NCI-H748 treated with DMSO at 0.1 percent for 48 hours (cell line): ENCODE measurements at places on chromosomes 1 and 21.

GRCh38 chr1:15055736-15056415 is 97.7 kb upstream of the TMEM51 start:
- DNase-seq, result no peak

GRCh38 chr1:40224040-40224439 is 23.7 kb upstream of the TMCO2 start:
- DNase-seq, result no peak

GRCh38 chr1:30905916-30906620 is 2.5 kb downstream of the SDC3 start:
- no peak for DNase-seq

DNA sequence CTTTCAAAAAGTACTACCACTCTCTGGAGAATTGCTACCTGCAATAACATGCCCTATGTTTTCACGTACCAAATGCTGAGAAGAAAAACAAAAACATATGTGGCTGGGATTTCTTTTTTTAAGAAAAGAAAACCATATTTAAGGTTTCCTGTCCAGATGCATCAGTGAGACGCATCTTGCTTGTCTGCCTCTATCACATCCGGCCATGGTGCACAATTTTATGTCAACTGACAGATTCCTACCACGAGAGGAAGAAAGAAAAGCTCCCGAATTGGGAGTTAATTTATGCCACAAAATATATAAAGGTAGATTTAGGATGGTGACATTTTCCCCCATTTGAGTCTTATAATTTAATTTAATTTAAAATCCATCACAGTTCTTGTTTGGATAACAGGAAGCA is 62.3 kb upstream of the COL24A1 start:
- no peak for DNase-seq

DNA sequence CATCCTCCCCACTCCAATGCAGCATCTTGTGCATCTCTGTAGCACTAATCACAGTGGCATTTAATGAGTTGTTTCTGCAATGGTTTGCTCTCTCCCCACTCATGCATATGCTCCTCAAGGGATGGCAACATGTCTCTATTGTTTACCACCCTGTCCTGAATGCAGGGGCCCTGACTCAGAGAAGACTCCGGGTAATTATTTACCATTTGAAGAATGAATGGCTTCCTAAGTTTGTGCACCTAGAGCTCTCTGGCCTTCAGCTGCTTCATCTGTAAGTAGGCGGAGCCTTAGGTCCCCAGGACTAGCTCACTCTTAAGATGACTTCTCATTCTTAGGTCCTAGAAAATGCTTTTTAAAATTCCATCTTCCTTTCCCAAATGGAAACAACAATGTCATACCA is 63.7 kb upstream of the IGSF21 start:
- DNase-seq, result no peak

DNA sequence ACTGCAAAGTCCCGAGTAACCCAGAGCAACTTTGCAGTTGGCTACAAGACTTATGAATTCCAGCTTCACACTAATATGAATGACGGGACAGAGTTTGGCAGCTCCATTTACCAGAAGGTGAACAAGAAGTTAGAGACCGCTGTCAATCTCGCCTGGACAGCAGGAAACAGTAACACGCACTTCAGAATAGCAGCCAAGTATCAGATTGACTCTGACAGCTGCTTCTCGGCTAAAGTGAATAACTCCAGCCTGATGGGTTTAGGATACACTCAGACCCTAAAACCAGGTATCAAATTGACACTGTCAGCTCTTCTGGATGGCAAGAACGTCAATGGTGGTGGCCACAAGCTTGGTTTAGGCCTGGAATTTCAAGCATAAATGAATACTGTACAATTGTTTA is 66.8 kb downstream of the ACBD6 start:
- no peak for DNase-seq

DNA sequence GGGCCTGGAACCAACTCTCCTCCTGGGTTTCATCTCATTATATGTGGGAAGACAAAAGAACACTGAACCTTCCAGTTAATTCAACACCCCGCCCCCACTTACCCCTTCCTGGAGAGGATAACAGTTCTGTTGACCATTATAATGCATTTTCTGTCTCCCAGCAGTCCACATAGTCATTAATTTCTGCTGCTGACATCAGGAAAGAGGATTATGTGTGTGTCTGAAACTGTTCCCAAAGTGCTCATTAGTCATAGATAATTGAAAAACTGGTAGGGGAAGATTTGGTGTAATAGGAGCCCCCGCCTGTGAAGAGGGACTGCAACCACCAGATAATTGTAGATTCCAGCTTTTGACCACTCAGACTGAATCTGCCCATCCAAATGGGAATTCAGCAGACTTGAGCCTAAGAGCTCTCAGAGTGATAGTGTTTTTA is 208.7 kb downstream of the FGGY start:
- DNase-seq, result peak; percentile 76

GRCh38 chr1:115437196-115437595 is 99.1 kb upstream of the NGF start:
- peak; percentile 85 for DNase-seq

DNA sequence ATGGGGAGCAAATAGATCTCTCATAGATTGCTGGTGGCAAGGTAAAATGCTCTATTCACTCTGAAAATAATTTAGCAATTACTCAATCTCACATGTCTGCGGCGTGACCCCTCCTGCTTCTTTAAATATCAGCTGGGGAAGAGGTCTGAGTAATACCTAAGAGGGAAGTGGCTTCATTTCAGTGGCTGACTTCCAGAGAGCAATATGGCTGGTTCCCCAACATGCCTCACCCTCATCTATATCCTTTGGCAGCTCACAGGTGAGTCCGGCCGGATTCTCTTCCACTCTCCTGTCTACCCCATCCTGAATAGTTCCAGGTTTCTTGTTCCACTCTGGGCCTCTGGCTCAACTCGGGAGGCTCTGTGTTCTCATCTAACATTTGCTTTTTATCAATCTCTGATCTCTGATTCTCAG is at the start of gene SLAMF7:
Gene SLAMF7 (plus strand): TSS at position 150 of the 414 bp plus-strand sequence. CDS start 55 bp downstream, at position 205.
- DNase-seq, result no peak

DNA sequence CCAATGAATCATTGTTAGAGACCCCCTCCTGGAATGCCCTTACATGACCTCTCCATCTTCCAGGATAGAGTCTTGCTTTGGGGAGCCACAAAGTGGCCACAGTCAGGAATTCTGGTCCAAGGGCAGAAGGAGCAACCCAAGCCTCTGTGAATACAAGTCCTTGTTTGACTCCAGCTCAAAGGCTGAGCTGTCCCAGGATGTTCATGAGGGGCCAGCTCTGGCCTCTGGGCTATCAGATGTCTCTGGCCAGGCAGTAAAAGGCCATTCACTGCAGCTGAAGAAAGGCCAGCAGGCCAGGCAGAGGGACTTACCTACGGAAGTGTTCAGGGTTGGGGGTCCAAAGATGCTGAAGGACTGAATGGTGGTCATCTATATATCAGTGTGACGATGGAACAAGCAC is 98.3 kb upstream of the IPO9 start:
- no peak for DNase-seq

DNA sequence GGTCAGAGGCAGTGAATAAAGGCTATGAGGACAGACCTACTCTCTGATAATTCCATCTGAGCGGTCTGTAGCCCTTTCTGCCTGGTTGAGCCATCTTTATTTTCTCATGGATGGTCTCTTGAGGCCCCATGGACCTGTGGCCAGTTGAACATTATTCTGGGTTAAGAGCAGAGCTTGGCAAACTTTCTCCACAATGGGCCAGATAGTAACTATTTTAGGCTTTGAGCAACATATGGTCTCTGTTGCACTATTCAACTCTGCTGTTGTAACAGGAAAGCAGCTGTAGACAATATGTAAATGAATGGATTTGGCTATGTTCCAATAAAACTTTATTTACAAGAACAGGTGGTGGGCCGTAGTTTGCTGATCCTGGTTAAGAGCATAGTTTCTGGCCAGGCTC is 62.7 kb downstream of the KAZN start:
- DNase-seq, result no peak

DNA sequence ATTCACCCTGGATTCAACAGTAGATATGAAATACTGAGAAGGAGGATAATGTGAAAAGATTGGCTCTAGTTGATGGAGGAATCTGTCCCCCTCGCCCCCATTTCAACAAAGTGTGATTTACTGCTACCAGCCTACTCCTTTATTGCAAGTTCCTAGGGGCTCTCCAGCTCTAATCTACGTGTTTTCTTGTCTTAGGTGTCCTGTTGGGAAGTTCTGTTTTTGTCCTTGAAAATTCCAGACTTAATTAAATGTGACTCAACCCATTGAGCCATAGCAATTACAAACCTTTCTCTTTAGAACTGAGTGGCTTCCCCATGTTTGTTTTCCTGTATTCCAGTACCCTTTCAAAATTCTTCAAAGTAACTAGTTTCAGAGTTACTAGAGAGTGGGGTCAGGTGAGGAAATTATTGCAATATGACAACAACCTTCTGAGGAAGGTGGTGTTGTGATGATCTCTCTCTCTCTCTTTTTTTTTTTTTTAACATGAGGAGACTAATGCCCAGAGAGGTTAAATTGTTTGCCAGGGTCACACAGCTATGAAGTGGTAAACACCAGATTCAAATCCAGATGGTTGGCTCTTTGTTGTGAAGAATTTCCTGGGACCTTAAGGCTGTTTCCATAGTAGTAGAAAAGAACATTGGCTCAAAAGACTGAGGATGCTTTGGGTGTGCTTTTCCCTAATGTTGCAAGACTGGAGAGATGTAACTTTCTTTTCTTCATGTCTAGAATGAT is 3.5 kb downstream of the RGL1 start:
- DNase-seq, result no peak

DNA sequence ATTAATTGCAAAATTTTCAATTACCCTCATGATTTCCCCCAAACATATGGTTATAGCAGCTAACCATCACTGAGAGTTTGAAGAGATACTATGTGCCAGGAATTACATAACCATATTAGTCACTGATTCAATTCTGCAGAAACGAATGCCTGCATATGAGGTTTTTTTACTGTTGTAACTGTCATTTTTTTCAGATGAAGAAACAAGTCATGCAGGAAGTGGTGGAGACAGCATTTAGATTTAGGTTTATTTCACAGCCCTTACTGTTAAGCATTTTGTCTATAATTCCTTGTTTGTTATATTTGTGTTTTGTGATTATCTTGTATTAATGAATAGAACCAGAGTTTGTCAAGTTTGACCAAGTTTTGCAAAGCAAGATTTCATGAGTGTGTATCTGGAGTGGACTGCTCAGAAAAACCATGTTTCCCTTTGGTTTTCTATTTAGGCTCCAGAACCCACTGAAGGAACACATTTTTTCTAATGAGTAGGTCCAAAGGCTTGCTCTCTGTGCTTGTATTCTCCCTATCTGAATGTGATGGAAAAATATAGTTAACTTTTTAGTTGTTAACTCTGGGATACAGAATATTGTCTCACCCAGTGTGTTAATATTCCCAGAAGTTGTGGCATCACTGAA is 308.5 kb upstream of the ADAMTS5 start:
- DNase-seq, result no peak

DNA sequence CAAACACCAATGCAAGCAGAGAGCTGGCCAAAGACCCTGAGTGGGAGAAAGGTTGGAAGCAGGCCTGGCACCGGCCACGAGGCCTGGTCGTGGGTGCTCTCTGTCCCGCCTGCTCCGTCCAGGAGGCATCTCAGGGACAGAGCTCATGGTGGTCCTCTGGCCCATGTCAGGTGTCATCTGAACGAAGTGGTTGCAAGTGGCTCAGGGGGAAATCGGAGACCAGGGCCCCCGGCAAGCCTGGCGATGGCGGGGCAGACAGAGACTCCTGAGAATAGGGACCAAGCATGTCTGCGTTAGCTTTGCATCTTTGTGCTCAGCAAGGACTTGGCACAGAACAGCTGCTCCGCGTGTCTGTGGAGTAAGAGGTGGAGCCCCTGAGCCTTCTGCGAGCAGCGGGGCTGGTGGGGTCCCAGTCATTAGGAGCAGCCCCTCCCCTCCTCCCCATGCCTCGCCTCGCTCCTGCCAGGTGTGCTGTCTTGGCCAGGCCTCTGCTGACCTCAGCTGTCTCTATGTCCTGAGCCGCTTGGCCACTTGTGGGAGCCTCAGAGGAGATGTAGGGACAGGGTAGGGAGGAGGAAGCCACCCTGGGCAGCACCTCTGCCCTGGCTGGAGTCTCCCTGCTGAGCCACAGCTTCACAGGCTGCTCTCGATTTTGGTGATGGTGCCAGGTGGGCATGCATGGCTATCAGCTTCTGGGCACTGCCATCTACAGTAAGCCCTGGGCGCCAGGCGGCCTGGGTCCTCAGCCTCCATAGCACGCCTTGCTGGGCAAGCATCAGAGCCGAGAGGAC is 362.9 kb upstream of the VAMP3 start:
- DNase-seq, result no peak

DNA sequence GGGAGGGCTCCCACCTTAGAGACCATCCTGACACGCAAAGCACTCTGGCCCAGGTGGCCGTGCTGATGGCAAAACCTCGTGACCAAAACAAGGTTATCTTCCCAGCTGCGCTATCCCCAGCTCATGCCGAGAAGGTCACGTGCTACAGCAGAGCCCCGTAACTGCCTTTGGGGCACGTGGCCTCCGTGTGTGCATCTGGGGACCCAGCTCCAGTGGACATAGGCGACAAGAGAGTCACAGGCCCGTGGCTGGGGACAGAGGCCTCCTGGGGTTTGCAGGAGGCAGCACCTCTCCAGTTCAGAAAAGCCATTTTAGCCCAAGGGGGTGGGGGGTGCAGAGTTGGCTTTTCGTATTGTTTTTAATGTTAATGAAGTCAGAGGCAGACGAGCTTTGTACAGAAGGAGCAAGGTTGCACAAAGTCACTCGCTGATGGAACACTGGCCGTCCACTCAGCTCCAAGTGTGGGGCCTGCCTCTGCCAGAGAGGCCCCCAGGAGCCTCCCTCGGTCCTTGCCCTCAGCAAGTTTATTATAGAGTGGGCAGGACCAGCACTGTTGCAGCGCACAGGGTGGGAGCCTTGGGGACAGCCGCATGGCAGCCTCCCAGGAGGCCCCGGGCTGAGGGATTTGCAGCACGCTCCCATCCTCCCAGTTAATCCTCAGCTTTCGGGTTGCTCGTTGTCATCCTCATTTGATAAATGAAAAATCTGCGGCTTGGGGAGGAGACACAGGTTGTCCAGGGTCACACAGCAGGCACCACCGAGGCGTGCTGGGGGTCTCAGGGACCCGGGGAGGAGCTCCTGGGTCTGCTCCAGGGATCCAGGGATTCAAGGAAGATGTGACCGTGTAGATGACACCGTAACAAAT is 8.0 kb upstream of the PDE9A start:
- DNase-seq, result no peak

GRCh38 chr1:25650289-25650576 is 33.6 kb downstream of the MAN1C1 start:
- DNase-seq, result no peak

DNA sequence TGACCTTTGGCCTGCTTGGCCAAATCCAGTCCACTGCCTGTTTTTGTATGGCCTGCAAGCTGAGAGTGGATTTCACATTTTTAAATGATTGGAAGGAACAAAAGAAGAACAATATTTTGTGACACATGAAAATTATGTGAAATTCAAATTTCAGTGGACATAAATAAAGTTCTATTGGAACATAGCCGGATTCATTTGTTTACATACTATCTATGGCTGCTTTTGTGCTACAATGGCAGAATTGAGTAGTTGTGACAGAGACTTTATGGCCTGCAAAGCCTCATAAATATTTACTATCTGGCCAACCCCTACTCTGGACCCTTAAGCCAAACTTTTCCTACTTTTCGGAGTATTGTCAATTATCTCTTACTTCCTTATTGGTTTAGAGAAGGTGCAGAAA is 66.6 kb upstream of the IPO9 start:
- no peak for DNase-seq
